Mesendoderm (in vitro differentiated cells): ENCODE measurements at places on chromosomes 13 and 19.

DNA sequence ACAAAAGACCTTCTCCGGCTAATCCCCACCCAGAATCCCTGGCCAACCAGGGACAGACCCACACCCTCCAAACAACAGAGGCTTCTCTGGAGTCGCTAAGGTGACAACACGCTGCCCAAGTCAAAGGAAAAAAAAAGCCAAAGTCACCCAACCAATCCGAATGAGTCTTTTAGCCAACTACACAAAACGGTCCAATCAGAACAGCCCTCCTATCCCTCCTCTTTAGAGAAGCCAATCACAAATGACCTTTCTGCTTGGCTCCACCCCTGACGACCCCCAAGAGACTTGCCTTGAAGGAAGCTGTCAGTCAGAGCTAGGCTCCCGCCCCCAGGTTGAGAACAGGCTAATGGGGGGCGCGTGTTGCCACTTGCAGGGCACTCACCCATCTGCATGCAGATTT is 6.6 kb upstream of the FBXW9 start:
- peak; percentile 97 for DNase-seq
- no peaks in the 10 kb centered on the region for H3K4me1 ChIP-seq

DNA sequence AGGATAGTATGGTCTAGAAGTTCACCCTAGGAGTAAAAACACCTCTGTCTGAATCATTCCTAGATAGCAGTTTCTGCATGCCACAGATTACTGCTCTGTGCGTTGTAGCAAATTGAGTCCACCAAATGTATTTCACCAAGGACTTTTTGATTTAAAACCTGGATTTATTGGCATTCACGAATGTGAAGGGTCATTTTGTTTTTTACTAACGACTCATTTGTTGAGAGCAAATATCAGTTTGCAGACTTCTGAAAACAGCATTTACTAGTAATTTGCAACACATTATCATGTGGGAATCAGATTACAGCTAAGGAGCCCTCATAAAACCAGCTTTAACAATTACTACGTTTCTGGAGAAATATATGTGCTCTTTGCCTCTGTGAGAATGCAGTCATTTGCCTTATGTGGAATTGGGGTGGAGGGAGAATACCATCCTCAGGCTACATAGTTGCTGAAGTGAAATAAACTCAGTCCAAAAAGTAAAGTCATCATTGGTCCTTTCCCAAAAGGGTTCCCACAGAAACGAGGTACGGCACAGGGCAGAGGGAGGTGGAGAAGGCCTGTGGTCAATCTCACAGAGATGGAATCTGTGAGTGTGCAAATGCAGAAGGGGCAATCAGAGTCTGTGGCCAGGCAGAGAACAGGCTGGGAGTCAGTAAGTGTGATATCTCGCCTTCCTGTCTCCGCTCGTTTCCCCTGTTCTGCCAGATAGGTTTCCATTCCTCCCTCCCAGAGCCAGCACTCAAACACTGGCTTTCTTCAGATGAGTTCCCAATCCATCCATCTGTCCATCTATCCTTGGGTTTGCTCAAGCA is 63.1 kb downstream of the DLEU7 start:
- H3K4me1 ChIP-seq, result peaks cover 9% of the 10 kb centered on the region
- peak; percentile 69 for DNase-seq
- no peaks in the 10 kb centered on the region for H3K36me3 ChIP-seq
- no peaks in the 10 kb centered on the region for H3K27me3 ChIP-seq

GRCh38 chr19:28685802-28686201 is 527.1 kb downstream of the UQCRFS1 start:
- no peaks in the 10 kb centered on the region for H3K4me1 ChIP-seq
- no peak overlapping the region for H3K4me3 ChIP-seq
- no peaks in the 10 kb centered on the region for H3K36me3 ChIP-seq
- no peak for DNase-seq

DNA sequence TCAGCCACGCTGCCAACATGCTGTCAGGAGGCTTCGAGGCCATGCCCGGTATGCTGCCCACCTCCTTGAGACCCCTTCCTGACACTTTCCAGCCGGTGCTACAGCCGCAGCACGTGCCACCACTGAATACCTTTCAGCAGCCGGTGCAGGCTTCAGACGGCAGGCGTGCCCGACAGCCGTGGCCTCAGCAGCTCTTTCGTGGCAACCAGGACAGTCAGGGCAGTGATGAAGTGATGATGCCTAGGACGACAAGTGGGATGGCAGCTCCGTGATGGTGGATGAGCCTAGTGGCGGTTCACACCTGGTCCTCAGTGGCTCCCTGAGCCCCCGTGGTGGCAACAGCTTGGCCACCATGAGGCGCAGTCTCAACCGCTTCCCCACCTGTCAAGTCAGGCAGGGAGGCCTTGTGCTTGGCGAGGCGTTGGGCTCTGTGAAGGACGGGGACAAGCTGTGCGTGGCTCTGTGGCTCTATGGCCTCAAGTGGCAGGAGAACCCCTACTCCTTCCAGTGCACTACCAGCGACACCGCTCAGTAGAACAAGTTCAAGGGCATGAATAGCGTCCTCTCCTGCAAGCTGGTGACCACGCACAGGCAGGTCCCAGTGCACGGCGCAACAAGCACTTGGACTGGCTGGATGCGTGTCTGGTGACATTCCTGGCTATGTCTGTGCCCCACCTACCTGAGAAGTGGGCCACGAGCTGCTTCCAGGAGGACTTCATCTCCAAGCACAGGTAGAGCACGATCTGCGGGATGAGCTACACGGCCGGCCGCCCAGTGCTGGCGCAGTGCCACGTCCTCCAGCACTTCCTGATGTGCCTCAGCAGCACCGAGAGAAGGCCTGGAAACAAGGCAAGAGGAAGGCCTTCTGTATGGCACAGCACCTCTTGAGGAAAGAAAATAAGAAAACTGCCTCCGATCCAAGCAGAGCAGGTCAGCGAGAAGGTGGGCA is 18.2 kb upstream of the ZNF14 start:
- H3K4me3 ChIP-seq, result no peak overlapping the region
- no peak overlapping the region for H3K27ac ChIP-seq
- no peaks in the 10 kb centered on the region for H3K4me1 ChIP-seq
- DNase-seq, result no peak
- no peaks in the 10 kb centered on the region for H3K36me3 ChIP-seq
- H3K27me3 ChIP-seq, result no peaks in the 10 kb centered on the region

GRCh38 chr19:32104850-32105235 is 240.6 kb upstream of the ZNF507 start:
- H3K27me3 ChIP-seq, result no peaks in the 10 kb centered on the region
- no peaks in the 10 kb centered on the region for H3K4me1 ChIP-seq
- H3K4me3 ChIP-seq, result no peak overlapping the region
- H3K36me3 ChIP-seq, result no peaks in the 10 kb centered on the region
- no peak for DNase-seq

- H3K4me3 ChIP-seq, result no peak overlapping the region
- no peaks in the 10 kb centered on the region for H3K36me3 ChIP-seq
- H3K27ac ChIP-seq, result no peak overlapping the region
- no peaks in the 10 kb centered on the region for H3K4me1 ChIP-seq
These were observed 64.9 kb downstream of the EDNRB start for GRCh38 chr13:77853703-77854102.

DNA sequence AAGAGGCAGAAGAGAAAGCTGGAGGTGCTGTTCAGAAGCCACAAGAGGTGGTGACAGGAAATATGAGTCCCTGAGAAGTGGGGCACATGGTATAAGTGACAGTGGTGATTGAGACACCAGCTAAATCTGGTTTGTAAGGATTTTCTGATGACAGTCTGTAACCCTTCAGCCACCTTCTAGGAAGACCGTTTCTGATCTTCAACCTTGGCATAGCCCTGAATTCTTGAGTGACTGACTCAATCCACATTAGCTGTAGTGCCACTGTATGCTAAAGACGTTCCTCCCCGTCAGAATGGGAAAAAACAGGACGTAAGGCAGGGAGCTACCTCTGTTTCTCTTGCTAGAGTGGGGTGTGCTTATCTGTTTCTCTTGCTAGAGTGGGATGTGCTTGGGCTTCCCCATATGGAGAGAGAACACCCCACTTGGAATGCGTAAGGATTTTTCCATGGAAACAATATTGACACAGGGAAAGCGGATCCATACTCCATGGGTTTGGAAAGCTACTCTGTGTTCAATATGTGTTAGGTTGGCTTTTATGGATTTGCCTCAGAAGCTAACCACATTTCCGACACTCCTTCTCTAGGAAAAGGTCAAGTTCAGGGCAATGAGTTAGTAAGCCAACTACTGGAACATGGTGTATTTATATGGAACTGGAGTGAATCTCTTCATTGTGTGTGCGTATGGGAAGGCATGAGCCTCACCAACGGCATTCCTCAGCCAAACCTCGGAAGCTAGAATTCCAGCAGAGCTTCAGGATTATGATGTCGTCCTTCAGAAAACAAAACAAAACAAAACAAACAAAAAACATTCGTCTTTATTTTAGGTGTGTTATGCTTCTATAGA is 948.8 kb upstream of the SLC10A2 start:
- no peaks in the 10 kb centered on the region for H3K4me1 ChIP-seq
- no peak for DNase-seq
- no peak overlapping the region for H3K27ac ChIP-seq
- H3K36me3 ChIP-seq, result no peaks in the 10 kb centered on the region
- no peaks in the 10 kb centered on the region for H3K27me3 ChIP-seq

GRCh38 chr19:48271531-48272151 is 1.8 kb downstream of the ZNF114 start:
- H3K36me3 ChIP-seq, result no peaks in the 10 kb centered on the region
- peak; percentile 96 for DNase-seq
- peak overlapping the region; percentile 86 for H3K27ac ChIP-seq
- H3K27me3 ChIP-seq, result no peaks in the 10 kb centered on the region

- no peak overlapping the region for H3K27ac ChIP-seq
- H3K4me3 ChIP-seq, result no peak overlapping the region
- no peaks in the 10 kb centered on the region for H3K4me1 ChIP-seq
- DNase-seq, result no peak
- no peaks in the 10 kb centered on the region for H3K36me3 ChIP-seq
These were observed 687.8 kb downstream of the EFNB2 start for GRCh38 chr13:105847527-105848291.

- H3K27ac ChIP-seq, result no peak overlapping the region
- no peak for DNase-seq
- no peaks in the 10 kb centered on the region for H3K36me3 ChIP-seq
- H3K4me3 ChIP-seq, result no peak overlapping the region
These were observed 127.2 kb downstream of the SOX1 start for GRCh38 chr13:112194167-112194530.

DNA sequence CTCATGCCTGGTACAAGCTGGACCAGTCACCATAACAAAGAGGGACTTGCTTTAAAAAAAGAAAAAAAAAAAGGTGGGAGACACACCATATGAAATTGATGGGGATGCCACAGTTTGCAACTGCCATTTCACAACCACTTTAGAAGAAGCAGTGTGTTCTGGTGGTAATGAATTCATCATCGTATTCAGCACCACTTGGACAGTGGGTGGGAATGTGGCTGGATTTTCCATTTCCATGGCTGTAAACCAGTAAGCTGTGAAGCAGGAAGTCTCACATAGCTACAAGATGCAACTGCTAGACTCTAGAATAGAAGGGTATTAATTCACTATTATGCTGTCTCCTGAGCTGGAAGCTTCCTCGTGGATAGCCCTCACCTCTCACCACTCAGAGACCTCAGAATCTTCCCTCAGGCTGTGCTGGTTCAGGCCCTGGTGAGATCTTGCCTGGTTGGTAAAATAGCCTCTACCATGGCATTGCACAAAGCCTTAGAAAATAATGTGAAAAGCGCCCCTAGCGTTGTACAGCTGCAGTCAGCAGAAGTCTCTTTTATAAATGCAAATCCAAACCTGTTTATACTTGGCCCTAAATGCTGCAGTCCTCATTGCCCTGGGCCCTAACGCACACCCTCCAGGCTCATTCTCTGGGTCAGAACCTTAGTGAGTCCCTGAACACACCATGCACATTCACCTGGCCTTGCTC is 150.7 kb downstream of the KCTD15 start:
- H3K27me3 ChIP-seq, result no peaks in the 10 kb centered on the region
- no peak overlapping the region for H3K27ac ChIP-seq
- H3K4me3 ChIP-seq, result no peak overlapping the region
- DNase-seq, result no peak

DNA sequence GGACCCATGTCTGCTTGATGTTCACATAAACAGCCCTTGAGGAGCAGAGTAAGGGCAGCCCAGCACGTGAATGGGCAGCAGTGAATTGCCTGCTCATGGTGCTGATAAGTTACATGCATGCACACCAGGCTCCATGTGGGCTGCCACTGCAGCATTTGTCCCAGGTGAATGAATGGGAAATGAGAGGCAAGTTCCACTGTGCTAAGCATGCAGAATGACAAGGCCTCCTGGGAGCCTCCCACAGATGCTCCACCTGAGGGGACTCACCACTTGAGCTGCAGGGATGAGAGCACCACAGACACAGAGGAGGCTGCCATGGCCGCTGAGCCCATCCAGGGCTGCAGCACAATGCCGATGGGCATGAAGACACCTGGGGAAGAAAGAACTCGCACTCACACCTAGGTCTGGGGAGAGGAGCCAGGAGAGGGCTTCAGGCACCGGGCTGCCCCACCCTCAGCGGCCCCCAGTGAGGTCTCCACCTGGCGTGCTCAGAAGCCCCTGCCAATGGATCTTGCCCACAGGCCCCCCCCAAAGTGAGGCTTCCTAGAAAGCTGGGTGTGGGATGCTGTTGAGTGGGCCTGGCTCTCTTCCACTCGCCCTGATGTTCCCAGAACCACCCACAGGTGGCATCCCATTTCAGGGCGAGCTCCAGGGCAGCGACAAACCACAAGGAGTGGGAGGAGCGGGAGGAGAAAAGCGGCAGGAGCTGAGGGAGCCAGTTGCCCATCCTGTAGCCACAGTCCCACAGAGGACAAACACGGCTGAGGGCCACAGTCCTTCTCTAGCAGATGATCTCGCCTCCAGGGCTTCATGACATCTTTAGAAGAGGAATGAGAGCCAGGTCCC is 73.8 kb downstream of the CCDC70 start:
- peak; percentile 65 for DNase-seq
- no peak overlapping the region for H3K27ac ChIP-seq
- H3K27me3 ChIP-seq, result no peaks in the 10 kb centered on the region
- H3K4me1 ChIP-seq, result no peaks in the 10 kb centered on the region

- H3K27me3 ChIP-seq, result no peaks in the 10 kb centered on the region
- no peaks in the 10 kb centered on the region for H3K36me3 ChIP-seq
- H3K4me3 ChIP-seq, result peak overlapping the region; percentile 62
- H3K4me1 ChIP-seq, result peaks cover 6% of the 10 kb centered on the region
These were observed 422 bp upstream of the ZNF575 start for GRCh38 chr19:43532571-43532961.

DNA sequence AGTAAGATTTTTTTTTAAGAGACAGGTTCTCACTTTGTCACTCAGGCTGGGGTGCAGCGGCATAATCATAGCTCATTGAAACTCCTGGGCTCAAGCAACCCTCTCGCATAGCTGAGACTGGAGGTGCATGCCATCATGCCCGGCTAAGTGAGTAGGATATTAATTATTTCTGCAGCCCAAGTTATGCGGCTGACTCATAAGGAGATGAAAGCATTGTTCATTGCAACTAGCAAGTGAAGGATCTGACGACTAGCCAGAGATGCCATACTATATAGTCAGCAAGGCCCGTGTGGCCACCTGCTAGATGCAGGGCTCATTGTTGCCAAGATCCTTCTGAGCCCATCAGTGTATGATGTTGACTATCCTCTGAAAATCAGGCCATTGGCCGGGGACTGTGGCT is 45.2 kb downstream of the ABCC4 start:
- H3K4me3 ChIP-seq, result no peak overlapping the region
- no peaks in the 10 kb centered on the region for H3K36me3 ChIP-seq
- no peaks in the 10 kb centered on the region for H3K27me3 ChIP-seq
- peak; percentile 17 for DNase-seq
- peaks cover 2% of the 10 kb centered on the region for H3K4me1 ChIP-seq
- H3K27ac ChIP-seq, result no peak overlapping the region
